Smooth muscle cell of the pulmonary artery (primary cell): ENCODE measurements at places on chromosomes 12 and 14. TPM values are rescaled to one million over a fixed set of nuclear protein-coding genes. Genes with fewer than 3 reads are reported as not detected.

CD69 gene
- not detected in 2 replicates for total RNA-seq

TAS2R10 gene
- 0.83 and 1.2 TPM in 2 replicates for total RNA-seq

RPS6KA5 gene
- 1.4 and 1.6 TPM in 2 replicates for total RNA-seq

ETFBKMT gene
- total RNA-seq: 2.0 and 3.3 TPM in 2 replicates

IFI27 gene
- 9.1 and 10.9 TPM in 2 replicates for total RNA-seq

BMAL2 gene
- 22.8 and 54.1 TPM in 2 replicates for total RNA-seq

KRT85 gene
- total RNA-seq: not detected in 2 replicates

GPX2 gene
- not detected in 2 replicates for total RNA-seq

CTSG gene
- total RNA-seq: not detected in 2 replicates

EMP1 gene
- total RNA-seq: 65.4 and 65.7 TPM in 2 replicates

RD3L gene
- total RNA-seq: not detected in 2 replicates

ANKRD13A gene
- total RNA-seq: 62.1 and 64.2 TPM in 2 replicates

AMHR2 gene
- not detected in 2 replicates for total RNA-seq

SVOP gene
- total RNA-seq: not detected in 2 replicates

C12orf60 gene
- 0.59 and 0.72 TPM in 2 replicates for total RNA-seq

TCTN1 gene
- total RNA-seq: 40.6 and 42.1 TPM in 2 replicates

RTL1 gene
- total RNA-seq: not detected in 2 replicates

TMCC3 gene
- total RNA-seq: 0.20 and 0.53 TPM in 2 replicates

MAP1LC3B2 gene
- total RNA-seq: 0.52 and 0.89 TPM in 2 replicates

FAM186B gene
- 0.20 and 0.40 TPM in 2 replicates for total RNA-seq

NKX2-1 gene
- not detected in 2 replicates for total RNA-seq

EGLN3 gene
- total RNA-seq: 1.7 and 2.2 TPM in 2 replicates

COL2A1 gene
- not detected in 2 replicates for total RNA-seq

ERP27 gene
- not detected in 2 replicates for total RNA-seq

ATXN7L3B gene
- total RNA-seq: 18.8 and 23.7 TPM in 2 replicates

OVCH1 gene
- 0.07 and 0.13 TPM in 2 replicates for total RNA-seq

TAS2R50 gene
- 2.9 and 6.5 TPM in 2 replicates for total RNA-seq

ITGA5 gene
- total RNA-seq: 589 and 1,116 TPM in 2 replicates

FGF23 gene
- total RNA-seq: not detected in 2 replicates

CINP gene
- total RNA-seq: 36.6 and 42.9 TPM in 2 replicates

EIF2S3B gene
- total RNA-seq: 0.65 and 14.8 TPM in 2 replicates

HVCN1 gene
- total RNA-seq: 2.3 and 2.7 TPM in 2 replicates

RAD9B gene
- total RNA-seq: 0.40 and 0.46 TPM in 2 replicates

PRDM4 gene
- 20.3 and 23.9 TPM in 2 replicates for total RNA-seq

TROAP gene
- 2.4 and 3.4 TPM in 2 replicates for total RNA-seq

LRP1-AS gene
- 0.20 TPM in 1 of 2 replicates, not detected in the other for total RNA-seq

LRIG3 gene
- total RNA-seq: 24.5 and 29.3 TPM in 2 replicates

SSPN gene
- 13.3 and 30.8 TPM in 2 replicates for total RNA-seq

PRKD1 gene
- 15.4 and 40.5 TPM in 2 replicates for total RNA-seq

KCNK13 gene
- 0.07 and 0.20 TPM in 2 replicates for total RNA-seq

C3AR1 gene
- 0.07 and 0.17 TPM in 2 replicates for total RNA-seq

C14orf132 gene
- total RNA-seq: 20.3 and 20.6 TPM in 2 replicates

HOXC5 gene
- total RNA-seq: 0.33 and 0.39 TPM in 2 replicates

TPH2 gene
- not detected in 2 replicates for total RNA-seq

UNC79 gene
- total RNA-seq: 0.07 and 0.33 TPM in 2 replicates

SIX4 gene
- total RNA-seq: 10.9 and 14.8 TPM in 2 replicates

RDH16 gene
- 0.13 and 0.17 TPM in 2 replicates for total RNA-seq

GZMB gene
- total RNA-seq: not detected in 2 replicates

KRT72 gene
- not detected in 2 replicates for total RNA-seq

RNF212B gene
- not detected in 2 replicates for total RNA-seq

SMCO2 gene
- 0.40 TPM in 1 of 2 replicates, not detected in the other for total RNA-seq
